ENCODE measurements at places on chromosomes 5 and 9.

- no peaks in the 10 kb centered on the region for H3K4me1 ChIP-seq
- DNase-seq: no peak
- H3K27ac ChIP-seq: no peak overlapping the region
- H3K4me3 ChIP-seq: no peak overlapping the region
Measured at GRCh38 chr5:76947082-76947503, 5.8 kb upstream of the CRHBP start.

- H3K27me3 ChIP-seq: no peaks in the 10 kb centered on the region
- no peak for DNase-seq
Measured at GRCh38 chr5:110255194-110255593, 471.3 kb downstream of the TMEM232 start.

GRCh38 chr5:110663525-110663924 lies 62.9 kb downstream of the TMEM232 start:
- H3K4me3 ChIP-seq: no peak overlapping the region
- H3K27me3 ChIP-seq: no peaks in the 10 kb centered on the region
- H3K36me3 ChIP-seq: no peaks in the 10 kb centered on the region
- no peaks in the 10 kb centered on the region for H3K4me1 ChIP-seq

DNA sequence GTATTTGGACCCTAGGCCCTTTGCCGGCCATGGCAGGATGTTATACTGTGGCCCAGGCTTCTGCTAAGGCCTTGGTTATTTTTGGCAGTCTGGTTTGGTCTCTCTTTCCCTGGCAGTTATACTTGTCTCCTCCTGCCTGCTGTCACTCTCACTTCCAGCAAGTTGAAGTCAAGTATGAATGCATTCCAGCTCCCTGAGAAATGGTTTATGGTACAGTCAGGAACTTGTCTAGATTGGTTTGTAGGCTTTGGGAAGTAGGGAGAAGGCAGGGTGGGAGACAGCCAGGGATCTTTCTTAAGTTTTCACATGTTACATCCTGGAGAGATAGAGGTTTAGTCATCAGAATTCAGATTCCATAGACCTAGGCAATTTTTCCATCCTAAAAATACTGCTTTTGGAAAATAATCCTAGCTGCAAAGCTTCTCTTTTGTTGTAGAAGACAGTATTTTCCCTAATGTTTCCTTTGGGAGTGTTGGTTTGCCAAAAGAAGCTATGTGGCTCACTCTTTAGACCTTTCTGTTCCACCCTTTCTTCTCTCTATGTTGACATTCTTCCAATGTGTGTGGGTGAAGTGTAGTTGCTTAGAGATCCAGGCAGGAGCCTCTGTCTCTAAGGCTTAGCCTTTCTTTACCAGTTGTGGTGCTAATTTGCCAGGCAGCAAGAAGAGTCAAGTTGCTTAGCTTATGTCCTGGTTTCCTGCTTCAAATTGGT lies 2.5 kb upstream of the KDM3B start:
- DNase-seq: no peak
- peaks cover 8% of the 10 kb centered on the region for H3K36me3 ChIP-seq
- no peaks in the 10 kb centered on the region for H3K27me3 ChIP-seq
- H3K4me1 ChIP-seq: peaks cover 13% of the 10 kb centered on the region

DNA sequence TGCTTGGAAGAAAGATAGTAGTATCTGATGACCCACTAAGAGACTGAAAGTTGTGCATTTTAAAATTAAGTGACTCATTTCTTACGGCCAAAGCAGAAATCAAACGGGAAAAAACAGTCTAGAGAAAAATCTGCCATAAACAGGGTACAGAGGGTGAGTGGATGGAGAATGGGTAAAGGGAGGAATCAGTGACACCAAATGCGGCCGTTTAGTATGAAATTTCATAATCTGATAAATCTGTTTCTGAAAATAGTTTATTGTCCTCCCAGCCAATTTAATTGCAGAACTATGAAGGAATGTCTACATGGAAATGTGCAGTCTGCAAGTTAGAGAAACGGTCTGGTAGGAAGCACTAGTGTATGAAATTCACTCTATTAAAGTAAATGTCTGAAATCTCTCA lies 39.5 kb downstream of the ADAMTS12 start:
- no peaks in the 10 kb centered on the region for H3K27me3 ChIP-seq
- peaks cover 8% of the 10 kb centered on the region for H3K4me1 ChIP-seq
- no peak for DNase-seq
- no peak overlapping the region for H3K4me3 ChIP-seq
- no peak overlapping the region for H3K27ac ChIP-seq

DNA sequence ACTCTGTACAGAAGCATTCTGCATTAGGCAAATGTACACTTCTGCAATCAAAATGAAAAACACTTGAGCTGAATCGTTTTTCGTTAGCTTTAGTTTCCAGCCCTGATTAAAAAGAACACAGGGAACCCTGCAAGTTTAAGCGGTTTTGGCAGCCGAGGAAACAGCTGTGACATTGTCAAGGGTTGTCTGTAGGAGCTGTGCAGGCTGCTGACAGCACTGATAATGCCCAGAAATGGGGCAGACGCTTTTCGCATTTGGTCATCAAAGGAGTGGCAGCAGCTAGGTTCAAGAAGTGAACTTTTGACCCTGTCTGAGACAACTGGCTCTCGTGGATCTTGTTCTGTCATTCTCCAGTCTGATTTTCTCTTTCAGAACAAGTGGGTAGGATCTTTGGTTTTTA lies 165.6 kb upstream of the CCDC152 start:
- no peak overlapping the region for H3K27ac ChIP-seq
- peaks cover 7% of the 10 kb centered on the region for H3K27me3 ChIP-seq
- DNase-seq: no peak
- no peak overlapping the region for H3K4me3 ChIP-seq
- H3K4me1 ChIP-seq: no peaks in the 10 kb centered on the region

DNA sequence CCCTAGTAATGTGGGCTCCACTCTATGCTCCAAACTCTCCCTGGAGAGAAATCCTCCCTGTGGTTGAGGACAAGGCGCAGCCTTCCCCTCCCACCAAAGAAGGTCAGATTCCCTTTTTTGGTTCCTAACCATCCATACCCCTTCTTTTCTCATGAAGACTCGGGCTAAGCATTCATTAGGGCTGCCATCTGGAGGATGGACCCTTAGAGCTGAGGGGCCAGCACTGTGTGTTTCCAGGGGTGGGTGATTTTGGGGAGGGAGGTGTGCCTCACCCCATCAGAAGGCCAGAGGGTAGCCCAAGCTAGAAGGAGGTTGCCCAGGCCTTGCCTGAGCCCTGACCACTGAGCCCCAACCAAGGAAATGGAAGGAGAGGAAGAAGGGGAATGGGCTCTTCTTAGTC lies 36.8 kb downstream of the TGFBI start:
- H3K27me3 ChIP-seq: no peaks in the 10 kb centered on the region
- no peak overlapping the region for H3K27ac ChIP-seq
- no peak overlapping the region for H3K4me3 ChIP-seq

GRCh38 chr9:124758061-124758460 lies 13.1 kb downstream of the NR6A1 start:
- DNase-seq: no peak
- H3K4me1 ChIP-seq: no peaks in the 10 kb centered on the region
- no peak overlapping the region for H3K27ac ChIP-seq

DNA sequence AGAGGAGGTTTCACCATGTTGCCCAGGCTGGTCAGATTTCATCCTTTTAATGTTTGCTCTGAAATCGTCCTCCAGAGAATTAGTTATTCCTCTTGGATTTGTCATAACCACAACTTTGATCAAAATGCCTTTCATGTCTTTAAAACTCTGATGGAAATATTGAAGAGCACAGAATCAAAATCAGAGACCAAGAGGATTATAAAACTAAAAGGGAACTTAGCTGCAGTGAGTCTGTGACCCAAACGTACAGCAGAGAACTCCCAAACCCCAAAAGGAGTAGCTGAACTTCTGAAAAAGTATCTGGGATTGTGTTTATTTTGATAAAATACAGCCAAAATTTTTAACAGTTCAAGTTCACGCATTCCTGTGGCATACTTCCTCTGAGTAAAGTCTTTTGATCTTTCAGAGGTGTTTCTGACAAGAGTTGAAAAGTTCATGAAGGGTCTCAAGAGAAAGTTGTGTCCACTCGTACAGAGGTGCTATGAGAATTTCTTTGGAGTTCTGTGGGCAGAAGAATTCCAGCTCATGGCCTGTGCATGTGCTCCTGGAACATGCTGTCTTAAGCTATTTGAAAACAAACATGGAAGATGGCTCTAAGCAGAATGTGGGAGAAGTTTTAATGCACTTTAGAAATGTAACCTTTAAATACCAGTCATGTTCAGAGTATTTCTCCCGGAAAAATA lies 124.0 kb downstream of the ESM1 start:
- H3K27ac ChIP-seq: no peak overlapping the region
- peaks cover 4% of the 10 kb centered on the region for H3K27me3 ChIP-seq
- DNase-seq: no peak
- H3K36me3 ChIP-seq: no peaks in the 10 kb centered on the region
- no peak overlapping the region for H3K4me3 ChIP-seq

Data from T-cell (primary cell).